ENCODE measurements at places on chromosomes 4 and X.

- DNase-seq: peak; percentile 34
These were observed 32.0 kb downstream of the ENOPH1 start for GRCh38 chr4:82462415-82462831.

- DNase-seq: no peak
These were observed 125.4 kb upstream of the ZCCHC13 start for GRCh38 chrX:74178536-74178935.

DNA sequence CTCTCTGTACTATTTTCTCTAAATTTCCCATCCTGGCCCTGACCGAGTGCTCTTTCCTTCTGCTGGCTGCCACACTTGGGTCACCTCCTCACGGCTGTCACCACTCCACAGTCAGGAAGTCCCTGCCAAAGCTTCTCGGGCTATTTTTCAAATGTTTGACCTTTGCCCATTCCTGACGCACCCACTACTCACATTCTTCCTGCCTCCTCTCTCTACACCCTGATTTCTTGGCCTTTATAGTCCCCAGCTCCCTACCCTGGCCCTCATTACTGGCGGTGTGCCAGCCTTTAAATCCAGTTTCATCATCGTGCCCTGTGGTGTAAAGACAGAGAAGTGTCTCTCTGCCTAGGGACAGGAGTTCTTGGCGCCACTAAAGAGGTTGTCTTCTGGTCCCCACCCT is 46.4 kb upstream of the GATB start:
- no peak for DNase-seq

- no peak for DNase-seq
These were observed 115.9 kb upstream of the TEX13D start for GRCh38 chrX:124216396-124217115.

DNA sequence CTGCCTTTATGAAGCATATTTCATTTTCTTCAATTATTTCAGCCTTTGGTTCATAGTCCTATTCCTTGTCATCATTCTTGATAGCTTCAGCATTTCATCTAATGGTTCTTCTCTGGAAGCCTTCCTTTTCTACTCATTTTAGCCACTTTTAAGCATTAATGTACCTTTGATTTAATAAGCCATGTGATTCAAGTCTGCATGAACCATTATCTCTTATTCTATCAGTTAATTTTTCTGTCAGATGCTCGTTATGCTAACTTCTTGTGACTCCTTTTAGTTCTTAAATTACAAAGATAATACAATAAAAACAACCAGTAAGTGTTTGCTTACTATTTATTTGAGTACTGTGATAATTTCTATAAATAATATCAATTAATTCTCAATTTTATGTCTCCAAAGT is 210.1 kb upstream of the MAB21L2 start:
- DNase-seq: no peak

DNA sequence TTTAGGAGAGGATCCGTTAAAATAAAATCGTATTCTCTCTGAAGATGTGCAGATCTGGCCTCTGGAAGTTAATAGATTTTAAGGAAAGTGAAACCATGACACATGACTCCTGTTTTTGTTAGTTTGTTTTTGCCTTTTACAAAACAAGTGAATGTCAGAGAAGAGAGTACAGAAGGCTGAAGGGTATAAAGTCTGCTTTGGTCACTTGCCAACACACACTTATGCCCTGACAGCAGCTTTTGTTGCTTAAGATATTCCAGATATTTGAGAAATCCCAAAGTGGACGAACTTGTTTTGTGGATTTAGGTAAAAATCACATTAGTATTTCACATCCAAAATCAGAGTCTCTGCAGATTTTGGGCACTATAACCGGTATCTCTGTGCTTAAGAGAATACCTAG is 192.4 kb upstream of the RASGEF1B start:
- no peak for DNase-seq

GRCh38 chr4:106603471-106603870 is 234.9 kb upstream of the GIMD1 start:
- no peak for DNase-seq

DNA sequence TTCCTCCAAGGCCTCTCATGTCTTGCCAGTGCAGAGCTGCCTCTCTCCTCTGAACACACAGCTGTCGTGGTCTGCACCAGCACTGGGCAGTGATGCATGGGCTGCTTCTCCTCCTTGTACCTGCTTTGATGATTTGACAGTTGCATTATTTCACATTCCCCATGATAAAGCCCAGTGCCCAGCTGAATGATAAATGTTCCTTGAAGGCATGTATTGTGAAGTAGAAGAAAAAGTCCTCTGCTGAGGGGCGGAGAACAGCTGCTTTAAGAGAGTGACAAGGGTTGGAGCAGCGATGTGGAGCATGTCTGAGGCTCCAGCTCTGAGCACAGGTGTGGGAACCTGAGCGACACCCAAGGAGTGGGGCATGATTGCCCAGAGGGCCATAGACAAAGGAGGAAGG is 21.1 kb upstream of the TRIM2 start:
- DNase-seq: no peak

GRCh38 chr4:26822546-26822945 is 38.1 kb upstream of the STIM2 start:
- DNase-seq: no peak

- DNase-seq: no peak
These were observed 16.6 kb downstream of the FAM114A1 start for GRCh38 chr4:38884254-38884653.

- DNase-seq: no peak
These were observed 2.5 kb downstream of the AADAT start for GRCh38 chr4:170087163-170087700.

GRCh38 chr4:114100288-114101031 is 121.0 kb upstream of the ARSJ start:
- DNase-seq: no peak

DNA sequence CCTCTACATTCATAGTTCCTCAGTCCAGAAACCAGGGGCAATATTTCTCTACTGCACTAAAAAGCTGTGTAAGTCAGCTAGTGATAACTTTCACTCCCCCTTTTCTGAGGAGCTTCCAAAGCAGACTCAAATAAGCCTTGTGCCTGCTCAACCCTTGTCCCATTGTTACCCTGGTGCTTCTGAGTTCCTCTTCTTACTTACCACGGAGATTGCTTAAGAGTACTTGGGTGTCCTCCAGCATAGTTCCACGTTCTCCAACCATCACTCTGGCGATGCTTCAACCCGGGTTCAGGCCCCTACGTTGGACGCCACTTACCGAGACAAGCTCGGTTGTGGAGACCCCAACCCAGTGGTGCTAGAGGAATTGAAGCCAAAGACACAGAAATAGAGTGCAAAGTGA is 71.6 kb downstream of the ADAM29 start:
- no peak for DNase-seq

- DNase-seq: no peak
These were observed 92.4 kb downstream of the ENOX2 start for GRCh38 chrX:130810561-130810960.

GRCh38 chr4:108171339-108172230 is 2.9 kb upstream of the LEF1 start:
- DNase-seq: no peak

DNA sequence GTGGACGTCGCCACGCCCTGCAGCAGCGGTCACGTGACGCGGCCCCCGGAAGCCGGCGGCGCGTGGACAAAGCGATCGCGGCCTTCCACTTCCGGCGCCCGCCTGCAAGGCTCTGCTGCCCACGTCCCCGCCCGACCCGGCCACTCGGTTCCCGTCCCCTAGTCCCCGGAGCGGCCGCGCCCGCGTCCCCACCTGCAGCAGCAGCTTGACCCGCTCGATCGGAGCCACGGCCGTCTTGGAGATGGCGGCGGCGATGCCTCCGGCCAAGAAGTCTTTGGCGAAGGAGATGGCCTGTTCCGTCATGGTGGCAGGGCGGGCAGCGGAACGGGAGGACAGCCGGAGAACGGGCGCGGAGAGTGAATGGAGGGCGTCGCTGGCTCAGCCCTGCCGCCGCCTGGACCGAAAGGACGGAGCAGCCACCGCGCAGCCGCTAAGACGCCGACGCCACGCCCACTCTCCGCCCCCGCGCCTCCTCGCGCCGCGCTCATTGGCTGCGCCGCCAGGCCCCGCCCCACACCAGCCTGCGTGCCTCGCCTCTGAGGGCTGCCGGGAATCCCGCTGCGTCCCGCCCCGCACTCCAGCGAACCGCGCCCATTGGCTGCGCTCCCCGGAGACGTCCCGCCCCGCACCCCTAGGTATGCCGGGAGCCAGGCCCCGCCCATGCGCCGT is at the start of gene SLC25A6:
TSS of gene SLC25A6 (minus strand) at position 407 of the 669 bp plus-strand sequence. CDS start at position 303, 104 bp downstream.
- DNase-seq: peak; percentile 63

DNA sequence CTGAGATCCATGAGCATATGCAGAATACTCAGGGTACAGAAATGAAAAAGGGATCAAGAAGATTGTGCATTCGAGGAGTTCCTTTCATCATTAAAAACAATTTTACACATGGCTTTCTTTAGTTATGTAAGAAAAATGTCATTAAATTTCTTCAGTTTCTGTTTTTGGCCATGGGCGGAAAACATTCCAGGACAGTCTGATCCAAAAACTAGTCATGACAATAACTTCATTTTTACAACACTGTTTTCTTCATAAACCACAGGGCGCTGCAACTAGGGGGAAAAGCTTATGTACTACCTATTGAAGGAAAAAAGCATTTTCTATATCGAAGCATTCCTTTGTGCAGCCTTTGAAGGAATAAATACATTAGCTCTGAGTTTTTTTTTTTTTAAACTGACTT is 28.2 kb downstream of the IL13RA1 start:
- DNase-seq: no peak

- DNase-seq: no peak
These were observed 328.5 kb upstream of the FGF16 start for GRCh38 chrX:77118686-77119085.

- DNase-seq: no peak
These were observed 564.7 kb downstream of the IL15 start for GRCh38 chr4:142201041-142201440.

GRCh38 chr4:154314248-154314647 is 177.4 kb downstream of the DCHS2 start:
- DNase-seq: no peak

- no peak for DNase-seq
These were observed 357.5 kb downstream of the RAPGEF2 start for GRCh38 chr4:159460371-159460770.

DNA sequence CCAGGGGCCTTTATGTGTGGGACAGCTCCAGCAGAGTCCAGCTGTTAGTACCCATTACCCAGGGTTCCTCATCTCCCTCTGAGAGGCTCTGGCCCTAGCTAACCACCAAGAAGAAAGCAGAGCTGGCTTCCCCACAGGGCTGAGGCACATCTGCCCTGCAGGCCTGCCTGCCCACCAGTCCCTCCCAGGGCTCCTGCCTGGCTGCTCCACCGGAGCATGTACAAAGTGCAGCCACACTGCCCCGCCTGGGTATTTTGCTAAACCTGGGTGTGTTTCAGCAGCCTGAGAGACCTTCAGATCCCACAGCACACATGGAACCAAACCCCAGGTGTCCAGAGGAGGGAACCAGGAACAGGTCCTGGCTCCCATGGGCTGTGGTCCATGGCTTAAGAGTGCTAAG is 500.4 kb upstream of the KLHL4 start:
- no peak for DNase-seq

DNA sequence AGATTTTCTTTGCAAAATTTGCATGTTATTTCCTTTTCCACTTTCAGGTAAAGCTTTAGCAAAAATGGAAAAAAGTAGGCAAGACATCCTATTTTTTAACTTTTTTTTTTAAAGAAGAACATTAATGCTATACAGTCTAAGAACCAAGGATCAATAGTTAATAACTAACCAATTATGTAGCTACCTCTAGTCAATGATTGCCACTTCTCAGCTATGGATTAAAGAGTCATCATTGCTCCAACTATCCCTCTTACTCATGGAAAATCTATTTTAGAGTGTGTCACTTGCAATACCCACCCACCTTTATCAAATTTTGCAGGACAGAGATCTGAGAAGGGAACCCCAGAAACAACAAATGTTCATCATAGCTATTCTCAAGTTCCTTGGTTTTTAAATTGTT is 223.1 kb downstream of the ANK2 start:
- no peak for DNase-seq

- no peak for DNase-seq
These were observed 158.8 kb upstream of the PJA1 start for GRCh38 chrX:69323786-69324720.

DNA sequence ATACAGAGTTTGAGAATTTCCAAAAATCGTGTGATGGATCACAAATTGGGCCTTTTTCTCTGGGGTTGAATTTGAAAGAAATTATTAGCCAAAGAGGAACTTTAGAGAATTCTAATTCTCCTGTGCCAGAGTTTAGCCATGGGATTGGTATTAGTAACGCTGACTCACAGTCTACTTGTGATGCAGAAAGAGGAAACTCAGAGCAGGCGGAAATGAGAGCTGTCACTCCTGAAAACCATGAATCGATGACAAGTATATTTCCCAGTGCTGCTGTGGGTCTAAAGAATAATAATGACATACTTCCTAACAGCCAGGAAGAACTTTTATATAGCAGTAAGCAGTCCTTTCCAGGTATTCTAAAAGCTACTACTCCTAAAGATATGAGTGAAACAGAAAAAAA is 64.9 kb downstream of the N4BP2 start:
- DNase-seq: peak; percentile 28

DNA sequence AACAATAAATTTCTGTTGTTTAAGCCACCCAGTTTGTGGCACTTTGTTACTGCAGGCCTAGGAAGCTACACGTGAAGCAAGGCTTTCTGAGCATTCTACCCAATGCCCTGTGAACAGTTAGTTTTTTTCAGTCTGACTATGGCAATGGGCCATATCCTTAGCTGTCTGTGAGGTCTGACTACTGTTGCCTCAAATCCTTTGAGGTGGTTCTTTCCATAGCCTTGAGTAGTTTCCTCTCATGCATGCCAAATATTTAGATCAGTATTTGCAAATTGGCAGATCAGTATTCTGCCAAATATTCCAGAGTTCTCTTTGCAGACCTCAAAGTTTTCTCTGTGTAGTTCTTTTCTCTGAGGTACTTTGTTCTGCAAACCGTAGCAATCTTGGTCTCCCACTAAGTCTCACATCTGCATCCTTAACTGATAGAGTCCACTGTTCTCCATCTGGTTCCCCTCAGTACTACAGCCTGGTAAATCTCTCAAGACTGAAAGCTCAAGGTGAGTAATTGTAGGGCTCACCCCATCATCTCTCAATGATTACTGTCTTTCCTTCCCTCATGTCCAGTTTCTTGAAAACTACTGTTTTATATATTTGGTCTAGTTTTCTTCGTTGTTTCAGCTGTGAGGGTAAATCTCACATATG is 984.9 kb upstream of the INTU start:
- peak; percentile 55 for DNase-seq

- DNase-seq: no peak
These were observed 160.4 kb downstream of the PAPSS1 start for GRCh38 chr4:107559653-107560052.

DNA sequence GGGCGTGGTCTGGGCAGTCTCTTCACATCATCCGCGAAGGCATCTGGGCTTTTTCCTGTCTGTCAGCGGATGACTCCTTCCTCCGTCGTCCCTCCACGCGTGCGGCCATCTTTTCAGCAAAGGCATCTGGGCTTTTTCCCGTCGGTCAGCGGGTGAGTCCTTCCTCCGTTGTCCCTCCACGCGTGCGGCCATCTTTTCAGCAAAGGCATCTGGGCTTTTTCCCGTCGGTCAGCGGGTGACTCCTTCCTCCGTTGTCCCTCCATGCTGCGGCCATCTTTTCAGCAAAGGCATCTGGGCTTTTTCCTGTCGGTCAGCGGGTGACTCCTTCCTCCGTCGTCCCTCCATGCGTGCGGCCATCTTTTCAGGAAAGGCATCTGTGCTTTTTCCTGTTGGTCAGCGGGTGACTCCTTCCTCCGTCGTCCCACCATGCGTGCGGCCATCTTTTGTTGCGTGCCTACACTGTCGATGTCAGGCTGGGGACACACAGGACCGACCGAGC is 12.3 kb upstream of the TMEM271 start:
- no peak for DNase-seq

GRCh38 chrX:37776283-37776986 is 3.4 kb upstream of the CYBB start:
- no peak for DNase-seq

Measured in AG04449 (cell line).